Thoracic aorta (tissue), 2 donors: ENCODE measurements at places on chromosomes 12 and 14.

DNA sequence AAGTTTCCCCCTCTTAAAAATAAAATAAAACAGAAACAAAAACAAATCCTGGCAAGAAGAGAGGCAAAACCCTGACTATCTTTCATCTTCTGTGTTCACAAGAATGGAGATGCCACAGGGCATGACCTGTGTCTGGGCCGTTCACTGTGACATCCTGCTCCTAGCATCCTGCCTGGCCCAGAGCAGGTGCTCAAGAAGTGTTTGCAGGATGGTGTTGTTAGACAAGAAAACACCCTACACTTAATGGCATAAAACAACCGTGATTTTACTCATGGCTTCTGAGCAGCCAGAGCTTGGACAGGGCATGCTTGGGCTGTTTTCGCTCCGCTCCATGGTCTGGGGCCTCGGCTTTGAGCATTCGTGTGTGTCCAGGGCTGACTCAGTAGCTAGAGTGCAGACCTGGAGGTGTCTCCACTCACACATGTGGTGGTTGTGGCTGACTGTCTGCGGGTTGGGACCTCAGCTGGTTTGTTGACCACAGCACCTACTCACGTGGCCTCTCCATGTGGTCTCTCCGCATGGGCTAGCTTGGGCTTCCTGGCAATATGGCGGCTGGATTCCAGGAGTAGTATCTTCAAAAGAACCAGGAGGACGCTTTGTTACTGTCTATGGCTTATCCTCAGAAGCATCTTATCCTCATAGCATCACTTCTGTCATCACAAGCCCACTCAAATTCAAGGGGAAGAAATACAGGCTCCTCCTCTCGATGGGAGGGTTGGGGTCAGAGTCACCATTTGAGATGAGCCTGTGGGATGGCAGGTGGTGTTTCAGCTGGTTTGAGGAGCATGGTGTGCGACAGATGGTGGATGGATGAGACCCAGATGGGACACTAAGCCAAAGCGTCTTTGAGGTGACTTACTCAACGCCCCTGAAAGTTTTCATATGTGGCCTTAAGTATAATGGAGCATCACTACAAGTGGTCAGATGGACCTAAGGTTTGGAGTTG is 33.2 kb upstream of the FZD10 start:
- H3K4me1 ChIP-seq = peaks cover 15% of the 10 kb centered on the region
- no peak overlapping the region for H3K27ac ChIP-seq
- H3K36me3 ChIP-seq = no peaks in the 10 kb centered on the region
- no peaks in the 10 kb centered on the region for H3K27me3 ChIP-seq
- H3K4me3 ChIP-seq = no peak overlapping the region
- no peak for DNase-seq

DNA sequence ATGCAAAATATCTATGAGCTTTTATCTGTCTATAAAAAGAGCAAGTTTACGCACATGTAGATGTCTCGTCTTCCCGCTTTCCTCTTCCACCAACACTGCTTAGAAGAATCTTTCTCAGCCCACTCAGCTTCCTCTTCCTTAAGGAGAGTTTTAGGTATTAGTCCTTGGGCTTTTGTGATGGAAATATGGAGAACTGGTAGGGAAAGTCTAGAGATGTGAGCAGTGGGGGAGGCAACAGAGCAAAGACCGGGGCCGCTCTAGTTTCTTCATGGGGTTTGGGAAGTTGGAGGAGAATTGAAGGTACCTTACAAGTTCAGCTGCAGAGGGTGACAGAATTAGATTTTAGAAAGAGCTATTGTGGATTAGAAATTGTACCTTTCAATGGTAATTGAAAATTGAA is 56.3 kb upstream of the CPNE8 start:
- H3K36me3 ChIP-seq = no peaks in the 10 kb centered on the region
- H3K4me1 ChIP-seq = no peaks in the 10 kb centered on the region
- no peak for DNase-seq
- H3K27me3 ChIP-seq = no peaks in the 10 kb centered on the region
- no peak overlapping the region for H3K27ac ChIP-seq
- no peak overlapping the region for H3K4me3 ChIP-seq

GRCh38 chr14:73788701-73789551 is 62.7 kb upstream of the PTGR2 start:
- DNase-seq = no peak
- H3K36me3 ChIP-seq = no peaks in the 10 kb centered on the region
- H3K27ac ChIP-seq = peak overlapping the region; percentile 95
- peaks cover 43% of the 10 kb centered on the region for H3K4me1 ChIP-seq
- no peaks in the 10 kb centered on the region for H3K27me3 ChIP-seq
- peak overlapping the region; percentile 41 for H3K4me3 ChIP-seq

GRCh38 chr14:80425686-80426085 is 214.4 kb upstream of the DIO2 start:
- H3K27me3 ChIP-seq = no peaks in the 10 kb centered on the region
- no peak overlapping the region for H3K27ac ChIP-seq
- H3K36me3 ChIP-seq = no peaks in the 10 kb centered on the region
- no peaks in the 10 kb centered on the region for H3K4me1 ChIP-seq
- no peak for DNase-seq

DNA sequence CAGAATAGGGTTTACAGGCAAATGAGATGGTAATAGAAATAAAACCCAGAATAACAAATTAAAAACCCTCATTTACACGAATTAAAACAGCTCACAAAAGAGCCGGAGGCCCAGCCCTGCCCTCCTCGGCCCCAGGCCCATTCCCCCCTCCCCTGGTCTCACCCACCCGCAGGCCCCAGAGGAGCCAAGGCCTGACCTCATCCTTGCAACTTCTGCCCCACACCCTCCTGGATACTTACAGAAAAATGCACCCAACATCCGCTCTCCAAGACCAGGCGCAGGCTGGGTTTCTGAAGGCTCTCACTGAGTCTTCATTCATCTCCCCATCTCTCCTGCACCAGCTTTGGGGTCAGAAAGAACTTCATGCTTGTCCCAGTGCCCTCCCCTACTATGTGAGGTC is 16.2 kb upstream of the VSX2 start:
- no peak overlapping the region for H3K4me3 ChIP-seq
- H3K27me3 ChIP-seq = no peaks in the 10 kb centered on the region
- H3K27ac ChIP-seq = no peak overlapping the region
- peaks cover 6% of the 10 kb centered on the region for H3K4me1 ChIP-seq
- DNase-seq = no peak

DNA sequence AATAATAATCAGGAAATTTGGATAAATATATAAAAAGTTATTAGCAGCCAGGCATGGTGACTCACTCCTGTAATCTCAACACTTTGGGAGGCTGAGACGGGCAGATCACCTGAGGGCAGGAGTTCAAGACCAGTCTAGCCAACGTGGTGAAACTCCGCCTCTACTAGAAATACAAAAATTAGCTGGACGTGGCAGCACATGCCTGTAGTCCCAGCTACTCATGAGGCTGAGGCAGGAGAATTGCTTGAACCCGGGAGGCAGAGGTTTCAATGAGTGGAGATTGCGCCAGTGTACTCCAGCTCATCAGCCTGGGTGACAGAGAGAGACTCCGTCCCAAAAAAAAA is 64.5 kb downstream of the SYT1 start:
- no peaks in the 10 kb centered on the region for H3K4me1 ChIP-seq
- no peaks in the 10 kb centered on the region for H3K36me3 ChIP-seq
- no peak overlapping the region for H3K4me3 ChIP-seq
- no peak for DNase-seq
